ENCODE measurements at places on chromosomes 7 and 10.

DNA sequence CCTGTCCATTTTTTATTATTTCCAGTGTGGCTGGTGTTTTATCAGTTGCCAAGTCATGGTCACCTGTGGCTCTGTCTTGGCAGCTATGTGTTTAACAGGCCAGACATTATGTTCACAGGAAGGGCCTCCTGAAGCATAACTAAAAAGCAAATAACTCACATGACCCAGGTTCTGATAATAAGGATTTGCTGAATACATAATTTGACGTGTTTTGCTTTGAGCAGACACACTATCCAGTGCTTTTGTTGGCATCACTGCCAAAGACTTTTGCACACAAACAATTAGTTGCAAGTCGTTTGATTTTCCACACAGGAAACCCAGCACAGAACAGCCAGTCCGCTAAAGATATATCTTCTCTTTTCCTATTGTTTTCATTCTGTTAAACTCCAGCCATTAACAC, 173.6 kb downstream of the ARL4A start:
- DNase-seq: no peak

DNA sequence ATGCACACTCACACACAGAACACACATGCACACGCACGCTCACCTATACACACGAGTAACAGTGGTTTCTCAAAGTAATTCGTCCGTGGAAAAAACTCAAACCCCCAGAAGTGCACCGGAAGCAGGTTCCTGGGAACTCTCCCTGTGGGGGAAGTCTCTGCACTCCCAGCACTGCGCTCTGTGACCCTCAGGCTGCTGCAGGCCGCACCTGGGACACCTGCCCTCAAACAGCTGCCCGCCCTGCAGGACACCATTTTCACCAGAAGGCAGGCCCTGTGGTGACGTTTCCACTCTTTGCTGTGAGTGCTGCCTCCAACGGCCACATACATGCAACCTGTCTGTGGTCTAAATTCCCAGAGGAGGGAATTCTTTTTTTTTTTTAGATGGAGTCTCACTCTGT, 21.3 kb downstream of the YKT6 start:
- no peak for DNase-seq

- no peak for DNase-seq
Measured at GRCh38 chr7:147079921-147080420, 963.4 kb downstream of the CNTNAP2 start.

DNA sequence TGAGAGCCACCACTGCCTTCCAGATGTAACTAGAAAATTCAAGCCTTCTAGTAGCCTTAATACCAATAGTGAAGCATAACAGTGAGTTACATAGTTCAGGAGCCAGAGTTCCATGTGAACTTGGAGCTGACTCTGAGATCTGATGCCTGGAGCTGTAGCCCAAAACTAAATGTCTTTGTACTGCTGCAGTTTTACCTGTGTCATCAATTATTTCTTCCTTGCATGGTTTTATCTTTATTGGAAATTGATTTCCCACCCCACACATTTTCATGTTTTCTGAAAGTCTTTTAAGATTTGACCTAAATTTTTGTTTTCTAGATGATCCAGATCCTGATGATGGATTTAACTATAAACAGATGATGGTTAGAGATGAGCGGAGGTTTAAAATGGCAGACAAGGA, 17.0 kb downstream of the OPN1SW start:
- no peak for DNase-seq

DNA sequence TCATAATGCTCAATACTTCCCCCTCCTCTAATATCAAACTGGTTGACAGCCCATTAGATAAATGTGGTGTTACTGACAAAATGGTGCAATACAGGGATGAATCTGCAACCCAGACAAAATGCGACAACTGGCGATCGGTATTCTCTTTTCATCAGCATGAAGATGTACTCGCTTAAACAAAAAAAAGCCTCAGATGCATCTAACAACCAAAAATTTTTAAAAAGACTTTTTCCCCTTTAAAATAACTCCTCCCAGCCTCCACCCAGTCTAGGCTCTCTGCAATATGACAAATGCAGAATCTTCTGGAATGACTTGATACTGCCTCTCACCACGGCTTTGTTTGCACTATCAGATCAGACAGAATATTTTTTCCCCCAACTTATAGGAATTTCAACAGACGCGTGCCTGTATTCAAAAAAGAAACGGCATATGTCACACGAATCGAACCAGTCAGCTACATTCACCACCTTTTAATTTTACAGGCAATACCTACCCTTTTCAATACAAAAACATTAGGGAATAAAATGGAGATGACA, 1.2 kb downstream of the YWHAG start:
- no peak for DNase-seq

DNA sequence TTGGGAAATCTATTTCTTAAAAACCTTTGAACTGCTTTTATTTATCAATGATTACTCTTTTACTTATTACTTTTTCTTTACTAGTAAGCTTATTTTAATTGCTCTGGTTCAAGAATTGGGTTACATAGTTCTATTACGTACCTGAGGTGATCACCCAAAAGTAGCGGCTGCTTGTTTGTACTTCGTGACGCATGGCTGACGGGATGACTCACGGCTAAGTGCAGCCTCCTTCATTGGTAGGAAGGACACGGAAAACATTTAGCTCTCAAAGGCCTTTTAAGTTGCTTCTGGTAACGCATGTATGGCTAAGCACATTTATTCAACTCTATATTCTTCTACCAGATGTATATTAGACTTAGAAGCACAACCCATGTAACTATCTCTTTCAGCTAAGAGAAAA, 285.8 kb upstream of the SP4 start:
- DNase-seq: no peak

DNA sequence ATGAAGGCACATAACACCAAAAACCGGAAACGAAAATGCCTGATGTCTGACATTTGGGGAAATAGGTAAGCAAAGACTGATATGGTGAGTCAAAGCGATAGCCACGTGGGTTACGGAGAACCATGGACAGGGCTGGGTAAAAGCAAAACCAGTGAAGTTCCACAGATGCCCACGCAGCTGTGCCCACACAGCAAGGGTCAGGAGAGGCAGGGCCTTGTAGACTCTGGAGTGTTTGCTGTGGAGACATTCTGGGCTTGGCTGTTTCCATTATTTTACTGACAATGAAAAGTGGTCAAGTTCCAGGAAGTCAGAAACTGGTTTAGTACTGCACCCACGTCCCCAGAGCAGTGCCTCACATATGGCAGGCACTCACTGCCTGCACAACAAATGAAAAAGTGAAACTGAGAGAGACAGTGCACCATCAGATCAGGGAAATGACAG, 148.7 kb downstream of the ZMYND11 start:
- DNase-seq: peak; percentile 41

DNA sequence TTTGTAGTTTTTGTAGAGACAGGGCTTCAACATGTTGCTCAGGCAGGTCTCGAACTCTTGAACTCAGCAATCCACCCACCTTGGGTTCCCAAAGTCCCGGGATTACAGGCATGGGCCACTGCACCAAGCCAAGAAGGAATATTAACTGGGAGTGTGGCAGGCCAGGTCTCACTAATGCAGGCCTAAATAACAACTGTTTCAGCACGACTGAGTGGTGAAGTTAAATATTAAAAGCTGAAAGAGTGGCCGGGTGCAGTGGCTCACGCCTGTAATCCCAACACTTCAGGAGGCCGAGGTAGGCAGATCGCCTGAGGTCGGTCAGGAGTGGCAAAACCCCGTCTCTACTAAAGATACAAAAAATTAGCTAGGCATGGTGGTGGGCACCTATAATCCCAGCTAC, 21.1 kb downstream of the CHUK start:
- no peak for DNase-seq

DNA sequence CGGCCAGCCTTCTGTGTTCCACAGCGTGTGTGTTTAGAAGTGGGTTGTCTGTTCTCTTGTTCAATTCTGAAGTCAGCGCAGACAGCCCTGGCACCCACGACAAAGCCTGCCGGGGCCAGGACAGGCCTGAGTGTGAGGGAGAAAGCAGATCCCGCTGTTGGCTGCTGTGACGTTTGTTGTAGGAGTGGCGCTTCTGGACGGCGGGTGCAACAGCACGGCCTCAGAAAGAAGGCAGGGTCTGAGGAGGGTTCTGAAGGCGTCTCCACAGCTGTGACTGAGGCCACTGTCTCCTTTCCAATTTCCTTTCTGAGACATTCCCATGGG, 76.2 kb downstream of the VIPR2 start:
- DNase-seq: peak; percentile 8

DNA sequence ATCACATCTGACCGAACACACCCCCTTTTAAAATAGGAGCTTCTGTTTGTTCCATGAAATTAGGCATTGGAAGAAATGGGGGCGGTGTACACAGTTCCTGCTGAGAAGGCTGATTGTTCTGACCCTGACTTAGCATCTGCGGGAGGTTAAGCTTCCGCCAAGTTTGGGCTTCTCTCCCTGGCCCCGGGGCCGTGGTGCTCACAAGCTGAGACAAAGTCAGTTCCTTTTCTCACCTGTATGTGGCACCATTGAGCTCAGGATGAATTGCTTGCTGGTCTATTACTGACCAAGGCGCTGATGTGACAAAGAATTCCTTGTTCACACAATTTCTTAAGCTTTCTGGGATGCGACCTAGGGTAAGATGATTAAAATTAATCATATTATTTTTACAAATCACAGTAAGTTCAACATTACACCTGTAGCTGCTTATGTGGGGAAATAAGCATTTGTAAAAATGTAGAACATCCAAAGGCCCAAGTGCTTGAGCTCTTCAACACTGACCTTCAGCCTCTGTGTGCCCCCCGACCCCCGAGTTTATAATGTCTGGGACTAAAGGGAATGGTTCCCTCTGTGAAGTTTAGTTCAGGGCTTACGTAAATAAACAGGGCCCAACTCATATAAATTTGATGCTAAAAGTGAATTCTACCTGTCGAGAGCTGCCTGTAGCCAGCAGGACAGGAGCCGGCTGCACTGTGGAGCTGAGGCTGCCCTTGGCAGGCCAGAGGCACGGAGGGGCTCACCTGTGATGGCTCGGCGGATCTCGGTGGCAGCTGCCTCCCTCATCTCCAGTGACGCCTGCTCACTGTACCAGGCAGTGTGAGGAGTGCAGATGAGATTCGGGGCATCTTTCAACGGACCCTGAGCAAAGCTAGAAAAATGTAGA, 50.8 kb downstream of the ZRANB1 start:
- peak; percentile 20 for DNase-seq

GRCh38 chr10:71542478-71542877, 145.8 kb downstream of the CDH23 start:
- DNase-seq: no peak

DNA sequence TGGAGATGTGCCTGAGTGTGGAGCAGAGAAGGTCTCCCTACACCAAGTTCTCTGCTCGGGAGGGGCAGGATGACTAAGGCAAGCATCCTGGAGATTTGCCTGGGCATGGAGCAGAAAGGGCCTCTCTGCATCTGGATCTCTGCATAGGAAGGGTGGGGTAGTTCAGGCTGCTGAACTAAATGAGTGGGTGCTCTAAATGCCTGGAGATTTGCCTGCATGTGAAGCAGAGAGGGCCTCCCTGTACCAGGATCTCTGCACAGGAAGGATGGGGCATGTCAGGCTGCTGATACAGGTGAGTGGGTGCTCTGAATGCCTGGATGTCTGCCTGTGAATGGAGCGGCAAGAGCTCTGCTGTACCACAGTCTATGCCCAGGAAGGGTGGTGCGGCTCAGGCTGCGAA, 680.7 kb downstream of the SUGCT start:
- no peak for DNase-seq

GRCh38 chr10:44198096-44198779, 186.7 kb downstream of the CXCL12 start:
- no peak for DNase-seq
